ACHN (cell line): ENCODE measurements at places on chromosomes 1 and 21.

- DNase-seq = no peak
Measured at GRCh38 chr1:210728437-210729149, 399.9 kb downstream of the HHAT start.

DNA sequence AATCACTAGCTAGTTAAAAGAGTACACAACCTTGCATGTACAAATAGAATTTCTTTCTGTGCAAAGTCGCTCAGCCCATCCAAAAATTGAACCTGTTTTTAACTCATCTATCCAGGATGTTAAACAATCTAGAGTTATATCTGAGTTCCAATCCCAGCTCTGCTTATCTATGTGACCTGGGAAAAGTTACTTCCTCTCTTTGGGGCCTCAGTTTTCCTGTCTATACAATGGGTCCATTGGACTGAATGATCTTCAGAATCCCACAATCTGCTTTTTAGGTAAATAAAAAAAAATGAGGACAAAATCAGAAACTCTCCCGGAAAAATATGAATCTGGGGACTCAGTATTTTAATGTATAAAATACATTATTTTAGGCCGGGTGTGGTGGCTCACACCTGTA, 389.5 kb upstream of the PROX1 start:
- no peak for DNase-seq

DNA sequence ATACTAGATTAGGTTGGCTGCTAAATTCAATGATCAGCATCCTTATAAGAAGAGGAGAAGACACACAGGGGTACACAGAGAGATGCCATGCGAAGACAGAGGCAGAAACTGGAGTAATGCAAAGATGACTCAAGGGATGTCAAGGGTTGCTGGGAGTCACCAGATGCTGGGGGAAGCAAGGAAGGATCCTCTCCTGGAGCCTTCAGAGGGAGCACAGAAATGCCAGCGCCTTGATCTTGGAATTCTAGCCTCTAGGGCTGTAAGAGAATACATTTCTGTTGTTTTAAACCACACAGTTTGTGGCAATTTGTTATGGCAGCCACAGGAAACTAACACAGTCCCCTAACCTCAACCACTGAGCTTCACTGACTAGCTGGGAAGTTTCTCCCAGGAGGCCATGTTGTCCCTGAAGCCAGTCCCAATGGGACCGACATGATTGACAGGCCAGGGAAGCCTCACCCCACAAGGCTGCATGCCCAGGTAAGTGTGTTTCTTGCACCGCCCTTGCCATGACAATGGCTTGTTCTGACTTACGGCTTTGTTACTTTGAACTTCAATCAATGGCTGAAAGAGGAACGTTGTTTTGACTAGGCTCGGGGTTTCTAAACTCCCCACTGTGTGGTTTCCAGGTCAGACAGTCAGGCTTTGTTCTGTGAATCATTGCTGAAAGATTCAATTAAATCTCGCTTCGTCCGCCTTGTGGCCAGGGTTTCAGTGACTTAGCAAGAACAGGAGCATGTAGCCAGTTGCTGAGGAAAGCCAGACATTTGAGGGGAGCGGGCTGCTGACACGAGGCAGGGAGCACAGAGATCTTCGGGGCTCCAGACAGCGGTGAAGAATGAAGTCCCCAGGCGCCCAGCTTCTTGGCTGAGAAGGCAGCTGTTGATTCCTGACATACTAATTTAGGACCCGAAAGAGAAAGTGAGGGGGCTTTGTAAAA, 62.3 kb downstream of the RUNX1 start:
- DNase-seq = no peak

- no peak for DNase-seq
Measured at GRCh38 chr1:63906047-63906704, 132.4 kb downstream of the ROR1 start.

- no peak for DNase-seq
Measured at GRCh38 chr1:1358433-1359271, at the start of gene MXRA8. MXRA8 (minus strand) TSS chr1:1358555; CDS start chr1:1358504, 51 bp downstream.

- peak; percentile 10 for DNase-seq
Measured at GRCh38 chr1:167409183-167409582, 109.1 kb downstream of the CD247 start.

DNA sequence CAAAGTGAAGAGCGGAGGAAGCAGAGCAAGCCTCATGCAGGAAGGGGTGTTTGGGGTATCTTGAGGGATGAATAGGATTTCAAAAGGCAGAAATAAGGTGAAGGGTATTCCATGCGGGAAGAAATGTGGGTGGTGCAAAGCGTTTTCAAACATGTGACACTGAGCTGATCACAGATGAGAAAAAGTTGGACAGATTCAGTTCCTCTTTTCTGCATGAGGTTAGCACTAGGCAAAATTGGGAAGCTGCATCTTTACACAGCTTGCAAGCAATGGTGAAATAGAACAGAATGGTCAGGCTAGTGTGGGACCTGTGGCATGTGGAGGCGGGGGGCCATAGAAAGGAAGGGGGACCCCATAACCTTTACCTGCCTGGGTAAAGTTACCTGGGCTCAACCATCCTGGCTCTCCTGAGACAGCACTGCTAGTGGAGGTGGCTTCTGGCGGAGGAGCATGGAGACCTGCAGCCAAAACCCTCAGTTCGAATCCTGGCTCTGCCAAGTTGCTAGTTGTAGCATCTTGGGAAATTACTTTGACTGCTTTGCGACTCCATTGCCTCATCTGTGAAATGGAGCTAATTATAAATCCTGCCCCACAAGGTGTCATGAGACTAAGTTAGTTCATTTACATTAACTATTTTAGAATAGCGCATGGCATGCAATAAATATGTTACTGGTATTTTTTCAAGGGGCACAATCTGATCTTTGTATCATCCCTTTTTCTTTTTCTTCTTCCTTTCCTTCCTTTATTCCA, 16.4 kb downstream of the KCNA10 start:
- no peak for DNase-seq

GRCh38 chr1:215002471-215002870, 80.1 kb upstream of the KCNK2 start:
- DNase-seq = no peak

DNA sequence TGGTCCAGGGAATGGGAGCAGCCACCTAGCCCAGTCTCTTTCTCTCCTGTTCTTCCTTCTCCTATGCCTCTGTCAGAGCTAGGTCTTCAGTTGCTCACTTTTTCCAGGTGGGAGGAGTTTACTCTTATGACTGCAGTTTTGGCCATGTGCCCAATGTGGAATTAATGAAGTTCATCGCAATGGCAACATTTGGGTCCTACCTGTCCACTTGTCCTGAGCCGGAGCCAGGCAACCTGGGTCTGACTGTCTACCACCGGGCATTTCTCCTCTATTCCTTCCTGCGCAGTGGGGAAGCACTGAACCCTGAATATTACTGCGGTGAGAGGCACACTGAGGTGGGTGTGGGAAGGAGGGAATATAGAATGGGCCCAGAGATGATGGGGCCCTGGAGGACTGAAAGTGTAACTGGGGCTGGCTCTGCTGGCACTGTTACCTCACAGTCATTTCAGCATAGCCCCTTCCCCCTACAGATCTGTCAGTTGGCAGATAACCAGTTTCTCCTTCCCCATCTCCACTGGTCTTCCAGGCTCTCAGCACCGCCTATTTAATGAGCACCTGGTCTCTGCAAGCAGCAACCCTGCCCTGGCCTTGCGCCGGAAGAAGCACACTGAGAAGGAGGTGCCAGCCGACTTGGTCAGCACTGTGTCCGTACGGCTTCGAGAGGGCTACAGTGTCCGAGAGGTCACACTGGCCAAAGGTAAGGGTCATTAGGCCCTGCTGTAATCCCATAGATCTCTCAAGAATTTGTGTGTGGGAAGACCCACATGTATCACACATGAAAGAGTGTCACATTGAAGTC, 30.1 kb downstream of the SZT2 start:
- DNase-seq = no peak

DNA sequence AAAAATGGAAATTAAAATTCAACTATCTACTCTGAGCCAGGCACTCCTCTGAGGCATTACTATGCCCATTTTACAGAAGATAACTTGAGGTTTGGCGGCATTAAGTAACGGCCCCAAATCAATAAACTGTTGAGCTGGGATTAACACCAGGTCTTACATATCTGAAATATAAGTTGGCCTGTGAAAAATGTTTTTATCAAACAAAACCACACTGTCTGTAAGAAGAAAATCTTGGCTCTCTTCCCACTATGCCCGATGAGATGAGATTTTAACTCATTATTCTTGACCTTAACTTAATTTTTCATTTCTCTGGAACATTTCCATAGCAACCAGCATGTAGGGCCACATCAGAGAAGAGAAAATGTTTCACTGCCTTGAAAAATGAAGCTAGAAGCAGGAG, 21.8 kb downstream of the RC3H1 start:
- DNase-seq = no peak

DNA sequence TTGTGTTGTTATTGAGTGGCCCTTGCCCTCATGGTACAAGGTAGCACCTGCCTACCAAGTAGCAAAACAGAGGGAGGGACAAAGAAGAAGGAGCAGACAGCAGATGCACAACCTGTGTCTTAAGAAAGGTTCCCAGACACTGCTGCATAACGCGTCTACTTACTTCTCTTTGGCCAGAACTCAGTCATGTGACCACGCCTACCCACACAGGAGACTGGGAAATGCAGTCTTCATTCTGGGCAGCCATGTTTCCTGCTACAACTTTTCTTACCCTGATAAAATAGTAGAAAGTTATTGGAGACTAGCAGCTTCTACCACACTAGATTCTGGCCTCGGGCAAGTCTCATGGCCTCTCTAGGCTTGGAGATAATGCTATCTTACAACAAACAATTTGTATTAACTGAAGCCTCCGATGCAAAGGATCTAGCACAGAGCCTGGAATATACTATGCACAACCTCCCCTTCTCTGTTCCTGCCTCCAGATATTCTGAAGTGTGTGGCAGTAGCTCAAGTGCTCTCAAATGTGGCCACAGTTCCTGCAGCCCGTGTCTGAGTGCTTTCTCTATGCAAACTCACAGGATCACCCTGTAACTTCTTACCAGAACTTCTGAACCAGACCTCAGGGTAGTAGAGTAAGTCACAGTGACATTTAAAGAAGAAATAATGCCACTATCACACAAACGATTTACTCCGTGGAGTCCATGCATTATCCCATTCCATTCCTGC, 34.1 kb upstream of the BTG2 start:
- no peak for DNase-seq

DNA sequence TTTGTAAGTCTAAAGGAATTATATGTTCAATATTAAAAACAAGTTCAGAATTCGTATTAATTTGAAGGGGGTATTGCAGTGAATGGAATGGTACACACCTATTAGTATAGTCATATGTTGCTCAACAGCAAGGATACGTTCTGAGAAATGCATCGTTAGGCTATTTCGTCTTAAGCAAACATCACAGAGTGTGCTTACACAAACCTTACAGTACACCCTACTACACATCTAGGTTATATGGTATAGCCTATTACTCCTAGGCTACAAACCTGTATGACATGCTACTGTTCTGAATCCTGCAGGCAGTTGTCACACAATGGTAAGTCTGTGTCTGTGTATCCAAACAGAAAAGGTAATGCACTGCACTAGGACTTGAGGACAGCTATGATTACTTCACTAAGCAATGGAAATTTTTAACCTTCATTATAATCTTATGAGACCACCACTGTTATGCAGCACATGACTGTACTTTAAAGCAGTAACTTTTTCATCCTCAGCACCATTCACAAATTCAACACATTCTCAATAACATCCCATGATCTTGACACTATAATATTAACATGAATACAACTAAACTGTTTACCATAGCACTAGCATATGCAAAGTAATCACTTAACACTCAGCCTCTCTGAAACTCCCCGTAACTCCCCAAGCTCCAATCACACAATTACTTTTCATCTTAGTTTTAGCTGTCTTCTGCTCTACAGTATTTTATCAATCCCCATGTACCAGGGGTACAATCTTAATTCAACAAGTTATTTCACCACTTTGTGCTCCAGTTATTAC, 14.4 kb upstream of the PSMG1 start:
- no peak for DNase-seq
